SJSA1 (cell line): ENCODE measurements at places on chromosomes 2 and 18. TPM values are rescaled to one million over a fixed set of nuclear protein-coding genes. Genes with fewer than 3 reads are reported as not detected.

Gene MITD1
- total RNA-seq: 17.4 and 34.9 TPM in 2 replicates

Gene SEC11C
- total RNA-seq: 21.7 and 25.0 TPM in 2 replicates

- no peaks in the 10 kb centered on the region for H3K36me3 ChIP-seq
- no peak overlapping the region for H3K4me3 ChIP-seq
- H3K27ac ChIP-seq: no peak overlapping the region
- peaks cover 15% of the 10 kb centered on the region for H3K4me1 ChIP-seq
- DNase-seq: no peak
- H3K27me3 ChIP-seq: no peaks in the 10 kb centered on the region
Observed at GRCh38 chr2:29017716-29018435, 36.8 kb downstream of the TOGARAM2 start.

- H3K4me3 ChIP-seq: no peak overlapping the region
- H3K27ac ChIP-seq: no peak overlapping the region
- H3K36me3 ChIP-seq: no peaks in the 10 kb centered on the region
- DNase-seq: no peak
- H3K4me1 ChIP-seq: peaks cover 31% of the 10 kb centered on the region
Observed at GRCh38 chr2:227368574-227368973, 10.5 kb downstream of the TM4SF20 start.

DNA sequence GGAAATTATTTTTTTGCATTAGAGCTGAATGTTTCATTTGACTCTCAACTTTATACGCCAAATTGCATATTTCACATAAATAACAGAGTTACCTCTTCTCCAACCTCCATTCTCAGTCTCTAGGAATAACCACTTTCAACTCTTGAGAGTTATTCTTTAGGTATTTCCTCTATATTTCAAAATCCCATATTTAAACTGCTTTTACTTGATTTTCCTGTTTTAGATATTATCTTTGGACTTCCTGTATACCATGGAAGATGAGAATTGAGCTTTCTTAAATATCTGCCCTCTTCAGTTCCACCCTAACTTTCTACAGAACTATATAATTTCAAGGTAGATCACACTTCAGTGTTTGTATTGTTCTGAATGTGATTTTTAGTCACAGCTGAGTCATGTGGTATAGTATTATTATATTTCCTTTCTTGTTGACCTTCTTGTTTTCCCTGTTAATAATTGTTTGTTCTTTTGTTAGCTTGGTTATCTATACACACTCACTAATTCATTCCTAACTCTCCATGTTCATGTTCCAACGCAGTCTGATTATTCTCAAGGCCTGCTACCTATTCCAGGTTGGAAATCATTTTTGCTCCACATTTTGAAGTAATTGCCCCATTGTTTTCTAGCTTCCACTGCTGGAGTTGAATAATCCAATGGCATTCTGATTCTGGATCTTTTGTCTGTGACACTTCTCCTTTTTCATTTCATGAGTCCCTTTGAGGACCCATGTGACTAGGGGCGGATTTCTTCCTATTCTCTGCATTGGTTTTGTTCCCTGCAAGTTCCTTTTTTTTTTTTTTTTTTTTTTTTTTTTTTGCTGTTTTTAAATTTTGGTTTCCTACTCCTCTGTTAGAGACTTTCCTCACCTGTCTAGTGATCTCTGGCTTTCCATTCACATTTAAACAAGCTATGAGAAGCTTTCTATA lies 156.8 kb upstream of the RBMS1 start:
- H3K27ac ChIP-seq: no peak overlapping the region
- H3K36me3 ChIP-seq: no peaks in the 10 kb centered on the region
- no peaks in the 10 kb centered on the region for H3K4me1 ChIP-seq
- H3K27me3 ChIP-seq: no peaks in the 10 kb centered on the region
- no peak overlapping the region for H3K4me3 ChIP-seq
- DNase-seq: no peak

DNA sequence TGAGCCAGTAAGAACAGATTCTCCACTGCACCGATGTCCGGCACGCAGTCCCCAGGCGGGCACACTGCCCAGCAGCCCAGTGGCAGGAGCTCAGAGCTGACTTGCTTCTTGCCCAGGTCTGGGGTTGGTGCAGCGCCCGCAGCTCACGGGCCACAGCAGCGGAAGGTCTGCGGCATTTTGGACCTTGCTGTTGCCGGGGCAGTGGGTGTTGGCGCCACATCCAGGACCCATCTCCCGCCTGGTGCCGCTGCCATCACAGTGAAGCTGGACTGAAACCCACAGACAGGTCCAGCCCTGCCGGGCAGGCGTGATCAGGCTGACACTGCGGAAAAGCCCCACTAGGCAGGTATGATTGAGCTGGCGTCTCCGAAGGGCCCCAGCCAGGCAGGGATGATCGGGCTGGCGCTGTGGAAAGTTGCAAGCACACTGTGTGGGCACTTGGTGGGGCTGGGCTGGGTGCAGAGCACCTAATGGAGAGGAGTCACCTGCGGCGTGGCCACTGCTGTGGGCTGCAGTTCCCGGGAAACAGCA lies 75.5 kb downstream of the SLC66A2 start:
- no peak overlapping the region for H3K4me3 ChIP-seq
- no peaks in the 10 kb centered on the region for H3K36me3 ChIP-seq
- no peaks in the 10 kb centered on the region for H3K4me1 ChIP-seq
- H3K27ac ChIP-seq: no peak overlapping the region
- no peaks in the 10 kb centered on the region for H3K27me3 ChIP-seq
- no peak for DNase-seq

DNA sequence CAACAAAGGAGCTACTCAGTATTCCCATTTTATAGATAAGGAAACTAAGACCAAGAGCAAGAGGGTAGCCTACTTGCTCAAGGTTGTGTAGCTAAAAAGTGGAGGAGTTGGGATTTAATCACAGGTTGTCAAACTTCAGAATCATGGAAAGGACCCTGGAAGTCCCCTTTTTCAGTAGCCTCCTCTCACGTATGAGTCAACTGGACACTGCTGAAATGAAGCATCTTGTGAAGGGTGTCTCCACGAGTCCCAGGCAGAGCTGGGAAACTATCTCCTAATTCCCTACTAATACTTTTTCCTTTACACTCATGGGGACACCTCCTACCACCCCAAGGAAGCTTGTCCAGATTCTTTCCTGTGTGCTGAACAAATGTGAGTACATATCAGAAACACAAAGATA lies 155.8 kb downstream of the RHBDD1 start:
- H3K36me3 ChIP-seq: no peaks in the 10 kb centered on the region
- no peak overlapping the region for H3K27ac ChIP-seq
- H3K4me3 ChIP-seq: no peak overlapping the region
- no peaks in the 10 kb centered on the region for H3K27me3 ChIP-seq
- H3K4me1 ChIP-seq: no peaks in the 10 kb centered on the region

- no peak for DNase-seq
- no peaks in the 10 kb centered on the region for H3K27me3 ChIP-seq
- no peaks in the 10 kb centered on the region for H3K4me1 ChIP-seq
- H3K36me3 ChIP-seq: no peaks in the 10 kb centered on the region
Observed at GRCh38 chr2:181760521-181760920, 80.2 kb upstream of the NEUROD1 start.

- peak overlapping the region; percentile 61 for H3K4me3 ChIP-seq
- DNase-seq: no peak
- no peak overlapping the region for H3K27ac ChIP-seq
- H3K27me3 ChIP-seq: peaks cover 28% of the 10 kb centered on the region
Observed at GRCh38 chr2:54724560-54725342, 1.3 kb downstream of the EML6 start.

DNA sequence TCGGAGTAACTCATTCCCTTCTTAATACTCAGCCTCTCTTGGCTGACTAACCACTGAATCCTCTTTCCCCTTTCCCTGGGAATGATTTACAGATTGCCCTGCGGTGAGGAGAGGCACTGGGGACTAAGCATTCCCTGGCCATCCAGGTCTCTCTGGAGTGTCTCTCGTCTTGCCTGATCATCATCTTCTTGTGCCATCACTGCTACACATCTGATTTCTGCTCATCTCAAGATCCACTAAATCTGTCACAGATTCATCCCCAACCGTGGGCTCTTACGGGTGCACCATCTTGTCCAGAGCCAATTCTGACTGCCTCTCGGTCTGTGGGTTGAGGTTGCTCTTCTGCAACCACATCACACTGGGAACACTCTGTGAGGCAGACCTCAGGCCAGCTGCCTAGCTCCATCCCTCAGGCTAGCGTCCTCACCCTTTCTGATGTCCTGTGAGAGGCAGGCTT lies 12.0 kb downstream of the SFTPB start:
- H3K36me3 ChIP-seq: peaks cover 41% of the 10 kb centered on the region
- no peak for DNase-seq
- H3K27me3 ChIP-seq: no peaks in the 10 kb centered on the region
- H3K4me1 ChIP-seq: peaks cover 4% of the 10 kb centered on the region; the same call in 1 of the 2 replicates
- no peak overlapping the region for H3K4me3 ChIP-seq
